ENCODE measurements at places on chromosomes 2 and 18.

DNA sequence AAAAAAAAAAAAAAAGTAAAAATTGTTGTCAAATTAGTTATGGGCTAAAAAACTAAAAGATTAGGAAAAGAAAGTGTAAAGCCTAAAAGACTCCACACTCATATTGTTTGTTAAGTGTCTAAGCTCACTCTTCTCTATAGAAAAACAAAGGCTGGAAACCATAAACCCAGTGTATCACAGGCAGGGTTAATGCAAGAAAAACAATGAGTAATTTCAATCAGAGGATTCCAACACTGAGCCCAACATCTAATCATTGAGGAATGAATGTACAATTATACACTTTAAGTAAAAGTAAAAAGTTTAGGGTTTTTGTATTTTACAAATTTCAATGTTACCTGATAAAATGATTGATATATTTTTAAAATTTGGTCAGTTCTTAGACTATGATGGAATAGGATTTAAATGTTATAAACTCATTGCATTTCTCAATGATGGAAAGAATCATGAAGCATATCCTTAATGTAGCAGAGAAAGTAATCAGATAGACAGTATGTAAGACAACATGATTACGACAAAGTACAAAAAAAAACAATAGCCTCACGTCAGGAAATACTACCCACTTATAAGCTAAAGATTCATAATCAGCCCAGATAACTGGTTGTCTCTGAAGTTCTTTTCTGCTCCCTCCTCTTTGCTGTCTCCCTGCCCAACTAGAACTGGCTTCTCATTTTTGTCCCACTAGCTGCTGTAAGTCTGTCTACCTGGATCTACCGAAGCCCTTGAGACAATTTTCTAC is 44.5 kb upstream of the SP3 start:
- no peak for DNase-seq

GRCh38 chr18:48676756-48677368 is 138.0 kb downstream of the CTIF start:
- DNase-seq, result peak; percentile 18

DNA sequence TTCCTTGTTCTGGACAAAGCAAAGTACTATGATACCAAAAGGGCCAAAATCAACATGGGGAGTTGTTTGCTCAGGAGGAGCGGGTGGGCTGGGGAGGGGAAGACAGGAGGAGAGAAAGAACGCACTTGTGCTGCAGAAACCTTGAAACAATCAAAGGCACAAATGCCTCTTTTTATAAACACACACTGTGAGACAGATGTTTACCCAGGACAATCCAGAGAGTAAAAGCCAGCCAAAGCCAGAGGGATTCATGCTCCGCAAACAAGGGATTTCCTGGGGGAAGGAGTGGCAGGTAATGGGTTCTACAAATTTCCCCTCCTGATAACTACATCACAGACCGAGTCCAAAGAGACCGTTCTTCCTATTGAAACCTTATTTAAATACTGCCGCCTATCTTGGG is 323.5 kb upstream of the SKOR2 start:
- no peak for DNase-seq

DNA sequence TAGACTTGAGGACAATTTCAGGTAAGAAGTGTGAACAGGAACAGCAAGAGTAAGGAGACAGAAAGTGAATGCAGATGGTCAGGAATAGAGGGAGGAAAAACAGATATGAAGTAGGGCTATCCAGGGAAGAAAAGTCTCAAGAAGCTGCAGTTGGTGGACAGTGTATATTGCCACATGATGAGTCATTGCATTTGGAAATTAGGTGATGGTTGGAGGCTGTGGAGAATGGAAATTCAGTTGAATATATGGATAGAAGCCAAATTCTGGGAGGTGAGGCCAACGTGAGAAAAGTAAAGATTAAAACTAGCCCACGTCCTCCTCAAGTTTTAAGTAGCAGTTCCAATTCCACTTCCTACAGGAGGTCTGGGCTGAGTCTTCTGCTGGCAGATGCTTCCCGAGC is 158.4 kb downstream of the UBE2E3 start:
- DNase-seq, result no peak

- DNase-seq, result no peak
Observed at GRCh38 chr2:147628971-147629421, 215.8 kb upstream of the ACVR2A start.

DNA sequence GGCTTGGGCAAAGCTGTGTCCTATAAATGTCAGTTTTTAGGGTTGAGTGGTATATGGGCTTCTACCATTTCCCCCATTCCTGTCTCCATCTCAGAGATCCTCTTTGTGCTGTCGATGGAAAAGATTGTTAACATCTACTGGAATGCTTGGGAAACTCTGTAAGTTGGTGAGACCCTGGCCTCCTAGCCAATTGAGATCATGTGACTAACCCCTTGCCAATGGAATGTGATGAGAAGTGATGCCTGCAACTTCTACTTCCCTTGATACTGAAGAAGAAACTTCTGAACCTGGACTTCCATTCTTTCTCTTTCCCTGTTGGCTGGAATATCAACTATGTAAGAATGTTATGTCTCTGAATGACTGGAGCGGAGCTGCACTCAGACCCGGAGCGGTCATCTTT is 14.5 kb downstream of the SLC39A10 start:
- DNase-seq, result no peak

GRCh38 chr2:203893840-203894239 is 26.3 kb downstream of the CTLA4 start:
- no peak for DNase-seq

- DNase-seq, result no peak
Observed at GRCh38 chr2:67651565-67651964, 254.4 kb downstream of the ETAA1 start.

DNA sequence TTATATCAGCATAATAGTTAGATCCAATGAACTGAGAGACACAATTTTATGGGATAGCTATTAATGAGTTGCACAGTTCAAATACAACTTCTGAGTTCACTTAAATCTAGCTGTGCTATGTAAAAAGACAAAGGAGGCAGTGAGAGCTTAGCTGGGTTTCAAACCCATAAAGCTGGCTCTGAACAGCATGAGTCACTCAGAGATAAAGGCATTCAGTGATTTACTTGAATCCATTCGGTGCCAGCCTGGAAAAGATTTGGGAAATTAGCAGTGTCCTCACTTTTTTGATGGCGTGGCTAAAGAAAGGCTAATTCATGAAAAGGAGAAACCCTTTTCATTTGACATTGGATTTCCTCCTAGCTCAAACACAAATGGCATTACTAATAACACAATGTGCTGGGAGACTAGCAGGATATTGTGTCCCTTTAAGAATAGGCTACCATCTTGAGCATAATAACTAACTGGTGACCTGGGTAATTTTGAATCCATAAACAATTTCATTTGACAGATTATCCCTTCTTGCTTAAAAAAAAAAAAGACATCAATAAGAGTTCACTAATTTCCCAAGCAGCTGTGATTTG is 98.4 kb upstream of the NEUROD1 start:
- no peak for DNase-seq

DNA sequence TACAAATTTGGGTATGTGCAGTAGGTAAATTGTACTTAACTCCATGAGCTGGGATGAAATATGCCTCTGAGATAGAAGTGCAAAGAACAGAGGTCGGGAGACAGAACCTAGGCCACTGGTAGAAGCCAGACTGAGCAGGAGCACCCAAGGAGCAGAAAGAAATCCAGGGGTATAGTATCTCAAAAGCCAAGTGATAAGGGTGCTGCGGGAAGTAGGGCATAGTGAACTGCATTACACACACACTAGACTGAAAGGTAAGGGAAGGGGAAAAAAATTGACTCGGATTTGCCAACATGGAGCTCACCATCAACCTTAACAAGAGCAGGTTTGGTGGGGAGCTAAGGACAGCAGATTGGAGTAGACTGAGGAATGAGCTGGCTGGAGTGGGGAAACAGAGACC is 89.3 kb upstream of the TMEM247 start:
- DNase-seq, result no peak

DNA sequence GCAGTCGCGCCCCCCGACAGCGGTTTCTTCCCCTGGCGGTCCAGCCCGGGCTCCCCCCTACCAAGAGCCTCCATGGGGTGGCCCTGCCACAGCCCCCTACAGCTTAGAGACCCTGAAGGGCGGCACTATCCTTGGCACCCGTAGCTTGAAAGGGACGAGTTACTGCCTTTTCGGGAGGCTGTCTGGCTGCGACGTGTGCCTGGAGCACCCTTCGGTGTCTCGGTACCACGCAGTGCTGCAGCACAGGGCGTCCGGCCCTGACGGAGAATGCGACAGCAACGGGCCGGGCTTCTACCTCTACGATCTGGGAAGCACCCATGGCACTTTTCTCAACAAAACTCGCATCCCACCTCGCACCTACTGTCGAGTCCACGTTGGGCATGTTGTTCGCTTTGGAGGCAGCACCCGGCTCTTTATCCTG is 475 bp downstream of the SLC4A1AP start:
- no peak for DNase-seq

DNA sequence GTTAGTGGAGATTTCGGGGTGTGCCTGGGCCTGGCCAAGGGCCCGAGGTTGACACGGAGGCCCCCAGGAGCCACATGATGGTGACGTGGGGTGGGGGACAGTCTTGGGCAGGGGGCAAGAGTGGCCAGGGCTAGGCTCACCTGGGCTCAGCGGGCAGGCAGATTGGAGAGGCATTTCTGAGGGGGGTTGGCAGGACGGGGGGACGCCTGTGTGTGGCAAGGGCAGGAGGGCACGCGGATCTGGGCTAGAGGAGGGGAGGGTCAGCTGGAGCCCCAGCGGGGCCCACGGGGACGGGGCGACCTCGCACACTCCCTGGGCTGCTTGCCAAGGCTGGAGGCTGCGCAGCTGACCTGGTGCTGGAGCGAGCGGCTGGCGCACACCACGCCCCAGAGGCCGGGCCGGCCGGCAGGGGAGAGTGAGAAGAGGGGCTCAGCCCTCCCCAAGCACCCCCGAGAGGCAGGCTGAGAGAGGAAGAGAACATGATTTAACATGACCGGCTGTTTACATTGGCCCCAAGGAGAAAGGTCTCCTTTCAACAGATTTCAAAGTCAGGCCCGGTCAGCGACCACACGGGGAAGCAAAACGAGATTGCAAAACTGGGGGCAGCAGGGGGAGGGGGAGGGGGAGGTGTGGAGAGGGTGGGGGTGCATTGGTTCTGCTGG is 38.0 kb upstream of the SNED1 start:
- DNase-seq, result no peak

- no peak for DNase-seq
Observed at GRCh38 chr2:47177043-47177565, 22.0 kb upstream of the STPG4 start.

- DNase-seq, result no peak
Observed at GRCh38 chr2:102016399-102016955, 24.7 kb downstream of the IL1R2 start.

- DNase-seq, result no peak
Observed at GRCh38 chr18:79819968-79820351, 22.2 kb downstream of the KCNG2 start.

DNA sequence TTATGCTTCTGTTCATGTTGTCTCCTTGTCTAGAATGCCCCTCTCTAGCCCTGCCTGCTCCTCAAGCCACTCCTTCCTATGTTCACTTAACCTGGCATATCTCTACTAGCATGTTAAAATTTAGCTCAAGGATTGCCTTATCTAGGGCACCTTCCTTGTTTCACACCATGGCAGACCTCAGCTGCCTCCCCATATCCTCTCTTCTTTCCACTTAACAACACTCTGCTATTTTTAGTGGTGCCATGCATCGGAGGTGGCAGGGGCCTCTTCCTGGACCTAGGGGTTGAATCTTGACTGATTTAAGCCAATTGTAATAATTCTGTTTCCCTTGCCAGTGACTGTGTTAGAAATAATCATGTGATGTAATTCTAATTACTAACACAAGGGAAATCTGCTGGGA is 36.9 kb upstream of the FAM98A start:
- no peak for DNase-seq

GRCh38 chr2:44716131-44716530 is 225.4 kb upstream of the SIX3 start:
- no peak for DNase-seq

DNA sequence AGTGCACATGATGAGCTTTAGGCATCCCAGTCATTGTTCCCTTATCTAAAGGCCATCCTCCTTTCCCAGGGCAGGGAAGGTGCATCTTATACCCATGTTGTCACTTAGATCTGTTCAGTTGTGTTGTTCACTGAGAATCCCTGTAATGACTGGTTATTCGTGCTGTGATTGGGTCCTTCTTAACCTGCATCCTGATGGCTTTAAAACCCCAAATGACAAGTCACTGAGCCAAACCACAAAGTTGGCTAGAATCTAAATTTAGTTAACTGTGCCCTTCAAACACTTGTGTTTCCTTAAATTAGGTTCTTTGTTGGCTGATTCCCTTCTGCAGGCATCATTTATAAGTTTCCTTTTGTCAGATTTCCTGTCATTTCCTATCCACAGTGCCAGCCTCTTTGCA is 58.5 kb upstream of the SLC16A14 start:
- no peak for DNase-seq

GRCh38 chr2:27262379-27263286 is at the start of gene SLC30A3:
TSS of gene SLC30A3 (minus strand) at chr2:27263047. CDS start at chr2:27262906, 141 bp downstream.
- peak; percentile 46 for DNase-seq

- no peak for DNase-seq
Observed at GRCh38 chr18:25490316-25490715, 138.3 kb upstream of the ZNF521 start.

- DNase-seq, result no peak
Observed at GRCh38 chr2:205781244-205781931, 99.1 kb downstream of the NRP2 start.

GRCh38 chr2:26011990-26012856 is 21.7 kb upstream of the RAB10 start:
- no peak for DNase-seq

- no peak for DNase-seq
Observed at GRCh38 chr18:610214-610928, 13.6 kb downstream of the CLUL1 start.

DNA sequence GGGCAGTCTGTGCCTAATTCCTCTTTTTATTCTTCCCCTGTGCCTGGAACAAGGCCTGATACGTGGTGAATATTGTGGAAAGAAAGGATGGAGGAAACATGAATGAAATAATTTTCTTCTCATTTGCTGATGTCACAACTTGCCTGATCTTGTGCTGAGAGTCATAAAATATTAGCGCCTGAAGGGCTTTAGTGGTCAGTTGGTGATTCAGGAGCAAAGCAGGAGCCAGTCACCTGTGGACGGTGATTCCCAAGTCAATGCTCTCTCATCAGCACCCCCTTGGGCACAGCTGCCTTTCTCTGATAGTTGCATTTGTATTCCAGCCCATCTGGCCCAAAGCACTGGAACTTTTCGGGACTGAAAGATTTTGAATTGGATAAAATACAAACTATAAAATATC is 502.6 kb upstream of the RAB12 start:
- no peak for DNase-seq

DNA sequence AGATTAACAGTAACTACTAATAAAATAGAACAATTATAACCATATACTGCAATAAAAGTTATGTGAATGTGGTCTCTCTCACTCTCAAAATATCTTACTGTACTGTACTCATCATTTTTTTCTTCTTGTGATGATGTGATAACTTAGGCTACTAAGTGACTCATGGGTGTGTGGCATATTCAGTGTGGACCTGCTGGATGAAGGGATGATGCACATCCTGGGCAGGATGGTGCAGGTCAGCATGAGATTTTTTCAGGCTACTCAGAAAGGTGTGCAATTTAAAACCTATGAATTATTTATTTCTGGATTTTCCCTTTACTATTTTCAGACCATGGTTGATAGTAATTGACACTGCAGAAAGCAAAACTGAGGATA is 90.7 kb downstream of the NCKAP5 start:
- no peak for DNase-seq

Data from substantia nigra (tissue), 51 donors.